ENCODE measurements at places on chromosomes 6 and 20.

- no peak for DNase-seq
Observed at GRCh38 chr6:152698692-152699091, 995 bp downstream of the MYCT1 start.

- no peak for DNase-seq
Observed at GRCh38 chr6:148999929-149000468, 253.2 kb downstream of the UST start.

GRCh38 chr6:81929828-81930227, 177.3 kb upstream of the TENT5A start:
- DNase-seq: no peak

DNA sequence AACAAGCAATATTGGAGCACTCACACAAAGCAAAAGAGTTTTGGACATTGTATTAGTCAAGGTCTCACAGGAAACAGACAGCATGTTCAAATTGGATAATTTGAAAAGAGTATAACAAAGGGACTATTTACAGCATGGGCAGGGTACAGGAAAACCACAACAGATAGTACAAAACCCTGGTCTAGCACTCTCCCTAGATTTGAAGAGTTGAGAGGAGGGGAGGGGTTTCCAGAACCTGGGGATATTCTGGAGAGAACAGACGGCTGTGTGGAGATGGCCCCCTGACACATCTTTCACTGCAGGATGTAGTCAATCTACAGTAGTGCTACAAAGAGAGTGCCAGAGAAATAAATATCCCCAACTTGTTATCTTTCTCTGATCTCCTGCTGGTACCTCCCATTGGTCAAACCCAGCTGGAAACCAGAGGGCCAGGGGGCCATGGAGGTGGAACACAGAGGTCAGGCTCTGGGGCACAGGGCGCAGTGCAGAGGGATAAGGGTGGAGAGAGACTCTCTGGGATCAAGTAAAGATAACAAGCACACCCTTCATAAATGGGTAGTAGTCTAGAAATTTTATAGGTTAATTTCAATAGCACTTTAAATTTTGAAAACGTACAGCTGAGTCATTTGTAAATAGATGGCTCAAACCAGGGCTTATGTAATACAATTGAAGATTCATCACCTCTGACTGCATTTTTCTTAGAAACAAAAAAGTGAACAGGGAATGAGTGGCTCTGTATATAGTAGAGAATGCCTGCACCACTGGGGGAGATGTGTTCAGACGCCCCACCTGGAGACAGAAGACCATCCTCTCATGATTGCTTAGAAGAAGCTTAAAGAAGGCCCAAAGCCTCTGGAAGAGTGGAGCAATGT, 25.7 kb downstream of the RCAN2 start:
- no peak for DNase-seq

- no peak for DNase-seq
Observed at GRCh38 chr6:156976216-156977127, 199.3 kb downstream of the ARID1B start.

DNA sequence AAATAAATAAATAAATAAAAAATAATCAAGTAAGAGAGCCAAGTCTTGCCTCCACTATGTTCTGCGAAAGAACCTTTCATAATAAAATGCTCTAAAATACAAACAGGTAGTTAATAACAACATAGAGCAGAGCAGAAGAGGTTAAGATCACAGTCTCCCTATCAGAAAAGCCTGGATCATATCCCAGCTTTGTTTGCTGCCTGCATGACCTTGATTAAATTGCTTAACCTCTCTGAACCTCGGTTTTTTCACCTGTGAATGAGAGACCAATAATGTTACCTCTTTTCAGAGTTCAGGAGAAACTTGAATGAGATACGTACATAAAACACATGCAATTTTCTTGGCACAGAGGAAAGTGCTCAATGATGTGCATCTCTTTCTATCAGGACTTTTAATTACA, 44.4 kb downstream of the ARHGAP18 start:
- DNase-seq: no peak

All from activated T-cell treated with anti-CD3 and anti-CD28 coated beads for 4 hours (primary cell).